HepG2 (cell line): ENCODE measurements at places on chromosomes 5 and 9. TPM values are rescaled to one million over a fixed set of nuclear protein-coding genes. Genes with fewer than 3 reads are reported as not detected.

DNA sequence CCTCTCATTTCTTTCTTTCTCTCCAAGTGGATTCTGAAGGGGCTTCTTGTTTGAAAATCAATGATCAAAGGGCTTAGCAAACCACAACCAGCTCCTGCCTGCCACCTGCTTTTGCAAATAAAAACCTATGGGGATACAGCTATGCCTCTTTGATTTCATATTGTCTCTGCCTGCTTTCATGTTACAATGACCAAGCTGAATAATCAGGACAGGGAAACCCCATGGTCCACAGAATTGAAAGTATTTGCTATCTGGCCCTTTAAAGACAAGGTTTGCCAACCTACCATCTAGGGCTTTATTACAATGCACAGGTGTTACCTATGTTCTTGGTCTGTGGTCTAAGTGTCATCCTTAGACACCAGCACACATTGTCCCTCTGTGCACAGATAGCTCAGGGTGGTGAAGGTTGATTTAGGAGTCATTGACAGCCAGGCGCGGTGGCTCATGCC, 28.8 kb upstream of the PLIN2 start:
- peak overlapping the region; percentile 22 for H3K4me3 ChIP-seq
- H3K36me3 ChIP-seq: no peaks in the 10 kb centered on the region
- H3K27ac ChIP-seq: peak overlapping the region; percentile 83

DNA sequence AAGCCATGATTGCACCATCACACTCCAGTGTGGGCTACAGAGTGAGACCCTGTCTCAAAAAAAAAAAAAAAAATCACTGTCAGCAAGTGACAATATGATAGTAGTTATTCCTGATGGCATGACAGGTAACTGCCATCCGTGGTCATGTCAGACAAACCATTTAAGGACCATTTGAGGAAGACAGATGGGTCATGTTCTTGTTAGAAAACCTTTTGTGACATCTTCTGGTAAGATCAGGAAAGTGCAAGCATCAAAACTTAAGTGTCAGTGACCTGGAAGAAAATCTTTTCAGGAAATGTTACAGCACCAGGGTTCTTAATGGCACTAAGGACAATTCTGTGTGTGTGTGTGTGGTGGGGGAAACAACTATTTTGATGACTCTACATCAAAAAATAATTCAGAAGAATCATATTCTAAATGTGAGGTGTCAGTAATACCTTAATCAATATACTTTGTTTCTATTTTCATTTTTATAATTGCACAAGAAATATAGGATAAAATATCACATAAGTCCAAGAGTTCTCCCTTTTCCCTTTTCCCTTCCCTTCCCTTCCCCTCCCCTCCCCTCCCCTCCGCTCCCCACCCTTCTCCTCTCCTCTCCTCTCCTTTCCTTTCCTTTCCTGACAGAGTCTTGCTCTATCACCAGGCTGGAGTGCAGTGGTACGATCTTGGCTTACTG, 17.8 kb downstream of the SLC38A9 start:
- DNase-seq: peak; percentile 34
- peaks cover 32% of the 10 kb centered on the region for H3K4me1 ChIP-seq
- no peak overlapping the region for H3K27ac ChIP-seq
- H3K27me3 ChIP-seq: no peaks in the 10 kb centered on the region
- H3K4me3 ChIP-seq: no peak overlapping the region

Gene CDKN2B-AS1
- 0.64 and 0.77 TPM in 2 replicates for total RNA-seq

DNA sequence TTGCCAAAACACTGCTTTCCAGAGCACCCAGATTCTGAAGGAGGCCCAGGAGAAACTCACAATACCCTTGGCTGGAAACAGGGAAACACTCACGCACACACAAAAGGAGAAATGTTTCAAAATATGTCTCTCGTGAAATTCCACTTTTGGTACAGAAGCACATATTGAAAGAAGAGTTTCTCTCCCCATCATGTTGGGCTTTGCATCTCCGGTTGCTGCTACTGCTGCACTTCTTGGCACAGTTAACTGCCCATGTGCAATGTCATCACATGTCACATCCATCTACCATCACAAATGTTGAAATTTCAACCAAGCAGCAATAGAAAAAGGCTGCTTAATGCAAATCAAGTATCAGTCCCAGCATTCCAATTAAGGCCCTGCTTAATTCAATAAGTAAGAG, 72.1 kb downstream of the ABCA1 start:
- no peak for DNase-seq
- no peaks in the 10 kb centered on the region for H3K27me3 ChIP-seq
- H3K36me3 ChIP-seq: peaks cover 27% of the 10 kb centered on the region
- H3K4me3 ChIP-seq: no peak overlapping the region
- peaks cover 80% of the 10 kb centered on the region for H3K4me1 ChIP-seq

DNA sequence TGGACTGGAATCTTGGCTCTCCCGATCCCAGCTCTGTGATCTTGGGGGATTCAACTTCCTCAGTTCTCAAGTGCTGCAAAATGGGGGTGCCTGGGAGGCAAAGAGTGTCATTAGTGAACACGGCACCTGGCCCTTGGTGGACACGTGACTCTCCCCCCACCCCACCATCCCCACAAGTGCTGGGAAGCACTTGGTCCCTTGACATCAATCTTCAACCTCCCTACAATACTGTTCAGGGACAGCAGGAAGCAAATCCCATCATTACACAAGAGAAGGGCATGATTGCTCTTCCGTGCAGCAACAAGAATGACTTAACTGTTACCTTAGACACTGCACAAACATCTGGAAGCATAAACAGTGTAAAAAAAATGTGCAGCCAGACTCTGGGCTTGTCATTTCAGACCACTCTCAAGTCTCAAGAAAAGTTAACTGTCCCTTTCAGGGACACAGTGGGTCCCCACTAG, 61.4 kb downstream of the PSMB7 start:
- H3K36me3 ChIP-seq: peaks cover 29% of the 10 kb centered on the region
- H3K4me3 ChIP-seq: no peak overlapping the region
- peak overlapping the region; percentile 18 for H3K27ac ChIP-seq

GRCh38 chr5:14488709-14489108, 92.9 kb upstream of the OTULINL start:
- no peak overlapping the region for H3K27ac ChIP-seq
- no peaks in the 10 kb centered on the region for H3K27me3 ChIP-seq
- H3K4me1 ChIP-seq: no peaks in the 10 kb centered on the region
- no peak for DNase-seq
- H3K36me3 ChIP-seq: peaks cover 21% of the 10 kb centered on the region
- no peak overlapping the region for H3K4me3 ChIP-seq

Gene LMX1B
- not detected in 2 replicates for total RNA-seq

- DNase-seq: no peak
- H3K4me3 ChIP-seq: no peak overlapping the region
- peaks cover 52% of the 10 kb centered on the region for H3K4me1 ChIP-seq
- no peaks in the 10 kb centered on the region for H3K36me3 ChIP-seq
- H3K27ac ChIP-seq: no peak overlapping the region
These were observed 6.2 kb downstream of the CAMSAP1 start for GRCh38 chr9:135901031-135901758.

Gene CATSPER3
- 0.14 and 0.33 TPM in 2 replicates for total RNA-seq

DNA sequence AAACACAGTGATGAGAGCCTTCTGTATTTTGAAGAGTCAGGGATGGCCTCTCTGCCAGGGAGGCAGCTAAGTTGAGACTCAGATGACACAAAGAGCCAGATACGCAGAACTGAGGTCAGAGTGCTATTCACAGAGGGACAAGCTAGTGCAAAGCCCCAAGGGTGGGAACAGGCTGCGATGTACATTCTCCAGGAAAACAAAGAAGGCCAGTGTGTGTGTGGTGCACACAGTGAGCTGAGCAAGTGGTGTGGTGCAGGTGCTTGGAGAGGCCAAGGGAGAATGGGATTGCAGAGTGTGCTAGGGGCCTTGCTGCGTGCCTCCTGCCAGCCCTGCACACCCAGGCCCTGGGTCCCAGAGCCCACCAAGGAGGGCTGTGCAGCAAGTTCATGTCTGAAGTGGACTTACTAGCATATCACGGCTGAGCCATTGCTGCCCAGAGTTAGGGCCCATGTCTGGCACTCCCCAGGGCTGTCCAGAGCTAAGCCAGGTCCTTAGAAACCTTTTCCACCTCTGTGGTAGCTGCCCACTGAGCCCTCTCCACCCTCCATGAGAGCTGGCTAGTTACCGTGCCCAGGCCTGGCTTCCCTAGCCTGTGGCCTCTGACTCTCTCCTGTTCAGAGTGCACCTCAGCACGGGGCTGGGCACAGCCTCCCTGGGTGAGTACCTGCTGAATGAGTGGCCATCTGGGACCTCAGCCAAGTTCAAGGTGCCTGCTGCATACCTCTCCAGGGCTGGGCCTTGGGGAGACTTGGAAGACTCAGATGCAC, 9.3 kb downstream of the SLC25A48 start:
- H3K4me1 ChIP-seq: no peaks in the 10 kb centered on the region
- H3K4me3 ChIP-seq: no peak overlapping the region
- H3K27ac ChIP-seq: no peak overlapping the region
- peaks cover 8% of the 10 kb centered on the region; the same call in 1 of the 3 replicates for H3K27me3 ChIP-seq

DNA sequence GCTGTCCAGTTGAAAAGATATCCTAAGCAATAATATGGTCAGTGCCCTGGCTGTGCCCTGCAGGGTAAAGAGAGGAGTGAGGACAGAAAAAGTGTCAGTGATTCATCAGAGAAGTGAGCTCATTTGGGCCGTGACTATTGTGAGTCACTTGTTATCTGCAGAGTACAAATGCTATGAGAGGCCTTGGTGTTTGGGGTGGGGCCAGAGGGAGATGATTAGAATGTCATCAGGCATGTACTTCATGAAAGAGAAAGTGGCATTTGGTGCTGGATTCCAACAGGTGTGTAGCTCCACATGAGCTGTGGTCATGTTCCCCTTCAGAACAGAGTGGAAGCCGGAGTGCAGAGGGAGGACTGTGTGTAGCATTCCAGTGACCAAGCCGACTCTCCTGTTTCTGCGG, 174.1 kb downstream of the KDM4C start:
- H3K27me3 ChIP-seq: no peaks in the 10 kb centered on the region
- H3K36me3 ChIP-seq: 0 out of 3 replicates have a peak, but pooled peaks cover 4% of the 10 kb centered on the region
- no peak overlapping the region for H3K27ac ChIP-seq
- no peak overlapping the region for H3K4me3 ChIP-seq
- peak; percentile 65 for DNase-seq

GRCh38 chr9:132171702-132172101, 9.8 kb downstream of the NTNG2 start:
- H3K27me3 ChIP-seq: peaks cover 72% of the 10 kb centered on the region; the same call in 2 of the 3 replicates
- DNase-seq: no peak
- H3K36me3 ChIP-seq: no peaks in the 10 kb centered on the region
- H3K27ac ChIP-seq: no peak overlapping the region
